ENCODE measurements at places on chromosomes 11 and 22.

- no peak for DNase-seq
Observed at GRCh38 chr22:45686836-45687235, 15.2 kb downstream of the ATXN10 start.

- DNase-seq = no peak
Observed at GRCh38 chr11:45332276-45332934, 46.3 kb upstream of the SYT13 start.

GRCh38 chr11:67262731-67263675, 3.3 kb upstream of the GRK2 start:
- peak; percentile 81 for DNase-seq

DNA sequence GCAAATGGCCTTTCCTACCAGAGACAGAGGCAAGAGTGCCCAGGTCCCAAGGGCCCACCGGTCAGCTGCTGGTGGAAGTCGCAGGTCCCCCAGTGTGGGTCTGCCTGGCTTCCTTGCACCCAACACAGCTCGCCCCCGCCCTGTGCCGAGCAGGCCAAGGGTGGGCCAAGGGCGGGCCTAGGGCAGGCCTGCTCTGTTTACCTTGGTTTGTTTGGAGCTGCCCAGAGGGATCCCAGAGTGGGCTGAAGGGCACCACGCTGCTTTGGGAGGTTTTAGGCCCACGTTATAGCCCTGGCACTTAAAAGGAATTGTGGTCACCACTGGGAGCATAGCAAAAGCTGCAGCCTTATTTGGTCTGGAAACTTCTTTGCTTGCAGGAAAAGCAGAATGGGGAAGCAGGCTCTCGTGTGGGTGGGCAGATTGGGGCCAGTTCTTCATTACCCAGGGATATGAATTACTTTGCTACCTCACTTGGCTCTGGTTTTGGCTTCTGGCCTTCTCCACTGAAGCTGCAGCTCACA, 38.0 kb downstream of the MRGPRD start:
- no peak for DNase-seq

DNA sequence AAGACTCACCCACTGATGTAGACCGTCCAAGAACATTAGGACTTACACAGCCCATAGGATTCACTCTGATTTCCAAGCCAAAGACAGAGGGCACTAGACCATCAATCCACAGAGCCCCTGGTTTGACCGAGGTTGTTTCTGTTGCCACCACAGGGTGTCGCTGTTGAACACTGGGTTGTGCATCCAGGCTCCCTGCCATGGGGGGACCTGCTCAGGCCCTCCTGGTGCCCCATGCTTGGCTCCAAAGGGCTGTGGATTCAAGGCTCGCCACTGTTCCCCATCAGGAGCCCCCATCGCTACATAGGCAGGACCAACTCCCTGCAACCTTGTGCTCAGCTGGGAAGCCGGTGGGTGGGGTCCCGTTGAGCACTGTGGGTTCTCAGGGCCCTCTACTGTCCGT, 128.0 kb upstream of the ANO1 start:
- no peak for DNase-seq

DNA sequence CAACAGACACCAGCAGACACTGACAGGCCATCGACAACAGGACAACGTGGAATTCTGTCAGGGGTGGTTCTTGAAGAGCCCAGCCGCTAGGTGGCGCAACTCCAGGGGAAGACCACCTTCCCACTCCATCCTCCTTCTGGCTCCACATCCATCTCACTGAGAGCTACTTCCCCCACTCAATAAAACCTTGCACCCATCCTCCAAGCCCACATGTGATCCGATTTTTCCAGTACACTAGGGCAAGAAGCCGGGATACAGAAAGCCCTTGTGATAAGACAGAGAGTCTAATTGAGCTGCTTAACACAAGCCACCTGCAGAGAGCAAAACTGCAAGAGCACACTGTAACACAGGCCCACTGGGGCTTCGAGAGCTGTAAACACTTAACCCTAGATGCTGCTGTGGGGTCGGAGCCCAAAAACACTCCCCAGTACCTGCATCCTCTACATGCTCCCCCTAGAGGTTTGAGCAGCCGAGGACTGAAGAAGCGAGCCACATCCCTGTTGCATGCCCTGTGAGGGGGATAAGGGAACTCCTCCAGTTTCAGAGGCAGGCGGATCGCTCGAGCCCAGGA, 11.5 kb upstream of the RAB39A start:
- peak; percentile 21 for DNase-seq

DNA sequence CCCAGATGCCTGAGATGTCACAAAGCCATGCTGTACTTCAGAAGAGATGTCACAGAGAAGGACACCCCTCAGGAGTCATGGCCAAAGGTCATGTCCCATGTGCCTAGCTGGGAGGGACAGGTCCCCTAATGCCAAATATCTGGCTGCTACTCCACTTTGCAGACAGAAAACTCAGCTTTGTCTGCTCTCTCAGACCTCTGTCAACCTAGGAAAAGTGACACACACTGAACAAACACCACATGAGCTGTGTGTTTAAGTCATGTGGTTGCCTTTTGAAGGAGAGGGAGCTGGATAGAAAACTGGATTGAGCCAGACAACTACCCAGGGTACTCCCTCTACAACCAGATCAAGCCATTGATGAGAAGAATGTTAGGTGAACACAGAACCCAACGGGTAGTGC, 3.5 kb downstream of the TRIM66 start:
- no peak for DNase-seq

GRCh38 chr11:71269603-71270511, 17.5 kb upstream of the SHANK2 start:
- no peak for DNase-seq

GRCh38 chr11:118652681-118653181, 26.7 kb downstream of the TREH start:
- DNase-seq = no peak

- DNase-seq = no peak
Observed at GRCh38 chr11:29282088-29282487, 734.7 kb downstream of the KCNA4 start.

DNA sequence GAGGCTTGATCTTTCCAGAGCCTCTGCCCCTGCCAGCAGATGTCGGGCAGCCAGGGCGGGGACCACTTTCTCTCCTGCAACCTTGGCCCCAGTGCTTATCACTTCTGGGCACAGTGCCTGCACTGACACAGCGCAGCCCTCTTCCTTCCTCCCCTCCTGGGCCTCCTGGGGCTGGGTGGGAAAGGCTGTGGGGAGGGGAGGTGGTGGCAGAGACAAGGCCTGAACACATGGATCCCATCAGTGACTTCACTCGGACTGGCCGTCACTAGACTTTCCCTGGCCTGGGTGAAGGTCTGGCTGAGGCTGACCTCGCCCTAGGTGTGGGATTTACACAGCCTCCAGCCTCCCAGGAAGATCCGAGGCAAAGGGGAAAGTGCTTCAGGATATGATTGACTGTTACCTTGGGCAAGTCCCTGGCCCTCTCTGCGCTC, 68.1 kb downstream of the LRRC32 start:
- no peak for DNase-seq

DNA sequence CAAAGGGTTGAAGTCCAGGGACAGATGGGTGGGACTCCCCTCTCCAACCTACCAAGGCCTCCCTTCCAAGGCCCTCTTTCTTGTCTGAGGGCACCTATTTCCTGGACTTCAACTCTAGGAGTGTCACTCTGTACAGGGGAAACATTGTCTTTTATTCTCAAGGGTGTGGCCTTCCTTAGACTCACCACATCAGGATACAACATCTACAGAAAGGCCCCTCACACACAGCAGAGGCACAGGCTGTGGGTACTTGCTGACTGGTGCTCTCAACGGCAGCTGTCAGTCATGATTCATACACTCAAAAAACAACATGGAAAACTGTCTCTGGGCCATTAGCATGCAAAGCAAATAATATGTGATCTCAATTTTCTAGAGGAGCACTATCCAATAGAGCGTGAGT, 78.0 kb downstream of the RCN1 start:
- no peak for DNase-seq
